ENCODE measurements at places on chromosomes 4 and X.

- DNase-seq, result no peak
Measured at GRCh38 chr4:78058591-78059523, 1.7 kb downstream of the FRAS1 start.

- no peak for DNase-seq
Measured at GRCh38 chr4:4269856-4270255, 20.1 kb downstream of the LYAR start.

DNA sequence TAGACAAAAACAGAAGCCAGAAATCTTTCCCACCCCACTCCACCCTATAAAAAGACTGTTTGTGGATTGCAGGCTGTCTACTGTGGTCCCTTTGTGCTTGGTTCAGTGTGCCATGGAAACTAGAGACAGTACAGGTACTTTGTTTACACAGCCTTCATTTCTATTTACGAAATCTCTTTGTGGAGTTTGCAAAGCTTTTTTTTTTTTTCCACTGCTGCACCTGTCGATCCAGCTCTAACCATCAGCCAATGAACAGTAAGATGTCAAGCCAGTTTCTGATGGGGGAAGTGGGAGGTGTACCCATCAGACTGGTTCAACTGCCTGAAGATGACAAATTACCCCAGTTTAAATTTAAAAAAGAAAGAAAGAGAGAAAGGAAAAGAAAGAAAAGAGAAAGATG is 20.2 kb upstream of the LRBA start:
- no peak for DNase-seq

GRCh38 chr4:166724369-166724768 is 509.9 kb downstream of the SPOCK3 start:
- no peak for DNase-seq

GRCh38 chr4:10063544-10064300 is 42.4 kb upstream of the SLC2A9 start:
- no peak for DNase-seq

DNA sequence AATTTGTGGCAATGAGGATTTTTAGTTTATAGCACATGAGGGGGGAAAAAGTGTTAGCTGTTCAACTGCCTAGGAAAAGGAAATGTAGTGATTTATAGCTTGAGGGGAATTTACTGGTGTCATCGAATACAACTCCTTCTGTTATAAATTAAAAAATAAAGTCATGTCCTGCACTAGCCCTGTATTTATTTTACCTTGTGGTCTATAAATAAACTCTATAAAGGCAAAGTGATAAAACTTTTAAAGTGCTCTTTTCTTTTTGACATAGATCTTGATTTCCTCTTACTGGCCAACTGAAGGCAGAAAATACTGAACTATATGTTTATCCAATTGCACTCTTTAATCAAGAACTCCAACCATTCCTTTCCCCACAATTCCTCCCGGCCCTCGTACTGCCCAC is 672.1 kb upstream of the SLIT2 start:
- no peak for DNase-seq

- DNase-seq, result no peak
Measured at GRCh38 chr4:5204781-5205180, 153.5 kb downstream of the STK32B start.

DNA sequence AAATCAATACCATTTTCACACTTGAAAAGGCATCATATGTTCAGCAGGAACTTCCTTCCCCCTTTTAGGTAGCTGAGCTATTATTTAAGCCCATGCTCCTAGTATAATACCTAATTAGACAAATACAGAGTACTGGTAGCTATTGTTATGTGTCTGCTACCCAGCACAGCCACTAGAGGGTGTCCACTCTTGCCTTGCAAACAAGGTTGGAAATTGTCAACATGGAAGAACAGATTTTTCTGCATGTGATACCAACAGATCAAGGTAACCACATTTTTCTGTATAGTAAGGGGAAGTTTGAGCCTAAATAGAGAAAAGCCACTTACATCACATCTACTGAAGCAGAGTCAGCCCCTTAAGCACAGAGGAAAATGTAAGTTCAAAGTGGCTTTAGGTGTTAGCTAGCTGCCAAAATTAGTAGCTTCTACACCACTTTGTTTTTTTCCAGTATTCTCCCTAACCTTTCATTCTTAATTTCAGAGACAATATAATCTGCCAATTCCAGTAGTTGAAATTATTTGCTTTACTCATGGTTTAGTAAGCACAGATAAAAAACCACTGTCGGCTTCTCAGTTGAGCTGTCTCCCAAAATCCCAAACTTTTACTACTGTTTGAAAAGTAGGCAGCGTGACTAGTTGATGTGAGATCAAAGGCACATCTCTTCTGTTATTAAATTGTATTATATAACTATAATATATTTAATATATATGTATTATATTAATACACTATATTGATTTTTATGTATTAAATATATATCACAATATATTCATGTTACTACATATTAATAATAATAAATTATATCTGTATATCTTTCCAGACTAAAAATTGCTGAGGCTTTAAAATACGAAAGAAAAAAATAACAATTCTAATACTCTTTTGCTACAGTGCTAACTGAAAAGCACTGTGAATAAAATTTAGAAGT is 38.2 kb downstream of the EDNRA start:
- no peak for DNase-seq

DNA sequence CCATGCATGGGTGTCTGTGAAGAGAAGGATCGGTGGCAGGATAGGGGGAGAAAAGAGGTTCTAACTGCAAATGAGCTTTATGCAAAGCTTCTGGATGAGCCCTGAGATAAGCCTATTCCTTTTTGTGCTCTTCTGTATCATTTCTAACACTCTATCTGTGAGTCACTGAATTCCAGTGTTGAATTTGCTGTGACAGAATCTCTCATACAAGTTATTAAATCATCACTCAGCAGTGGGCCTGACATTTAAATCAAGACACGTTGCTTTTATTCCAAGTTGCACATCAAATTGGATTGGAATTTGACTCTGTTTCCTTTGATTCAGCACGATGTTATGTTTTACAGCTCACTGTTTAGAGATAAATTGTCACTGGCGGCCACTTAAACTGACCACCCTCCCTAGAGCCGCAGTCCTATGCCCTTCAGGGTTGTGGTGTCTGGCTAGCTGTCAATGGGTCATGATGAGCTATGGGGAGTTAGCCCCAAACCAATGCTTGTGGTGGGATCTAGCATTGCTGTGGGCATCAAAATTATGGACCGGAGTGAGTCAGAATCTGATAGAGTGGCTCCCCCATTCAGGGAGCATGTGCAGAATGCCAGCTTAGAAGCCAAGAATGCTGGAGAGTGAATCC is 42.7 kb downstream of the LHFPL1 start:
- DNase-seq, result no peak

DNA sequence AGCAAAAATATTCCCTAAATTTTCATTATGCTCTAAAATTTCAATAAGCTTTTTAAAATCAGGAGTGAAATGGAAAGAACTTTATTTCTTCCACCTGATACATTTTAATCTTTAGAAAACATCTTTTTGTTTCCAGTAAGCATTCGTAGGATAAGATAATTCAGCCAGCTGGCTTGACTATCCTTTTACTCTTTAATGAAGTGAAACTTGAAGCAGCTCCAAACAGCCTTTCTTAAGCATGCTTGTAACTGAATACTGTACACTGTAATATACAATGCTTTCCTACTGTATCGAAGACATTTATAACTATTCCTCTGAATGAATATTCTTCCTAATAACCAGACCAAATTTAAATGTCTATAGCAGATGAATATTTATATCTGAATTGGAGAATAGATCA is 98.8 kb downstream of the KLHL4 start:
- no peak for DNase-seq

GRCh38 chr4:155780775-155781174 is 22.0 kb downstream of the GUCY1B1 start:
- DNase-seq, result no peak

GRCh38 chr4:128946916-128947315 is 137.4 kb downstream of the JADE1 start:
- DNase-seq, result no peak

- DNase-seq, result no peak
Measured at GRCh38 chrX:138709886-138710791, 1.4 kb downstream of the FGF13 start.

- DNase-seq, result no peak
Measured at GRCh38 chr4:129490516-129490915, 394.6 kb downstream of the C4orf33 start.

DNA sequence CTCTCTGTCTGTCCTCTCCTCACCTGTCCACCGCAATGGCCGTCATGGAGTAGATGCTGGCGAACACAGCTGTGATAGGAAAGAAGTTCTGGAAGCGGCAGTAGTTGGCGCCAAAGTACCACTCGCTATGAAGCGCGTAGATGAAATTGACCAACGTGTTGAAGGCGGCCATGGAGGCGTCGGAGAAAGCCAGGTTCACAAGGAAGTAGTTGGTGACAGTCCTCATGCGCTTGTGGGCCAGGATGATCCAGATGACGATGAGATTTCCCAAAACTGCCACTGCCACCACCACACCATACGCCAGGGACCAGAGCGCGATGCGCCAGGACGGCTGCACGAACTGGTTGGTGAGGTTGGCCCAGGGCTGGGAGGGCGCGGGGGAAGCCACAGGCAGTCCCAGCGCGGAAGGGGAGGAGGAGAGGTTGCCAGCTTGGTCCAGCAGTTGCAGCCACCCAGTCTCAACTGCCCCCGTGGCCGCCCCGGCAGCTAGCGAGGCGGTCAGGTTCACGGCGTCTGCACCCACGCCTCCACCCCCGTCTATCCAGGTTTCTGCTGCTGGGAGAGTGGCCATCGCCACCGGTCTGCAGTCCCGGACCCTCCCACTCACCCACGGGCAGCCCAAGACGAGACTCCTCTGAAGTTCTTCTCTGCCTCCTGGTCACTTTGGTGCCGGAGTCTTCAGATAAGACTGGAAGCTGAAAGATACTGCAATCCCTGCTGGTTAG is 518 bp downstream of the TACR3 start:
- DNase-seq, result no peak

GRCh38 chrX:18861511-18861910 is 122.4 kb downstream of the PHKA2 start:
- DNase-seq, result no peak

DNA sequence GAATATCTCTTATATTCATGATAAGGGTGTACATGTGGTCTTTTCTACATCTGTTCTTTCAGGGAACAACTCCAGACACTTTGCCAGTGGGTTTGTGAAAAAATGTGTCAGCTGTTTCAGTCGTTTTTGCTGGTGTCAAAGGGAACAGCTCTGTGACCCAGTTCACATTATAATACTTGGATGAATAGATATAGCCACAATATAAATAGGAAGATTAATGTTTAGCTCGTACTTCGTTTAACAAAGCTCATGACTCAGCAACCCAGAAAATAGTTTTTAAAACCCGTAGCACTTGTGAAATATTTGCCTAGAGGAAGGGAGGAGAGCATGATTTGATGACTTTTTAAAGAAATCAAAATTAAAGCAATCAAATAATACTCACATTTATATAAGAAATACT is 7.9 kb downstream of the LIAS start:
- no peak for DNase-seq

DNA sequence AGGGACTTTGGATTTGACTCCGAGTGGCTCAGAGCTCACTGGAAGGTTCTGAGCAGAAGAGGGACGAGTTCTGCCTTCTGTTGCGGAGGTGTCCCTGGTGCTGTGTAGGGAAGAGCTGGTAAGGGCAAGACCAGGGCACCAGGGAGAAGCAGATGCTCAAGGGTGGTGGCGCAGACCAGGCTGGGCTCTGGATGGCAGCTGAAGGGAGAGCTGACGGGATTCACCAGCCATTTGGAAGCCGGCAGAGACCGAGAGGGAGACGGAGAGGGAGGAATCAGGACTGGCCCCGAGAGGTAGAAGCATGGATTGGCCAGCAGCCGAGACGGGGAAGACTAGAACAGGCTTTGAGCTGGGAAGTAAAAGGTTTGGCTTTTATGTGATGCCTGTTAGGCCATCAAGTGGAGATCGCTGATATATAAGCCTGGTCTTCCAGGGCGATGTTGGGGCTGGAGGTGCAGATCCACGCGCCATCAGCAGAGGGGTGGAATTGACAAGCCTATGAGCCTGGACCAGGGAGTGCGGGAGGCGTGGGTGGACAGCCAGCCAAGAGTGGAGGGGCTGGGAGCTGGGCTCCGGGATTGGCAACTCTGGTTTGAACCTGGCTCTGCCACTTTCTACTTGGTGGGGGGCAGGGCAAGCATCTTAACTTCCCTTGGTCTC is 43.4 kb downstream of the ADRA2C start:
- DNase-seq, result no peak

DNA sequence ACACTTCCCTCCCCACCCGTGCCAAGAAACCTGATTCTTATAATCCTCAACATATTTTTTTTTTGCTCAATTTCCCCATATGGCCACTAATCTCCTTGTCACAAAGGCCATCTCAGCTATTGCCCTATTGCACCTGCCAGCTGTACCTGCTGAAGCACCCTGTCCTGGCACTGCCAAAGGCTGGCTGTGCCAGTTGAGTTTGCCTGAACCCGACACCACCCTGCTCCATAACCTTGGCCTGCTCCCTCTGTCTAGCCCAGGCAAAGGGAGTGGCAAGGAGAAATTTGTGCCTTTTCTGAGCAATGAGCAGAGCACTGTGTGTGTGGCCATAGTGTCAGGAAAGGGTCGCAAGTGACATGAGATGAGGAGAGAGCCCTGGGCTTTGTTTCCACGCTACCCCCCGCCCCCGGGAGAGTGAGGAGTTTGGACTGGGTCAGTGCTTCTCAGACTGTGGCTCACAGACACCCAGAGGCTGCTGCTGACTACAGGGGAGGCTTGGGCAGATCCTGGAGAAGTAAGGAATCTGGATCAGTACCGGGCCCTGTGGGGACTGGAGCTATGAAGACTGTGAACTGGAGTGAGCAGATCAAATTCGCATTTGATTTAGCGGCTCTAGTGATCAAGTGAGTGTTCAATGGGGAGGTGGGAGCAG is 42.2 kb upstream of the HMGB3 start:
- no peak for DNase-seq

DNA sequence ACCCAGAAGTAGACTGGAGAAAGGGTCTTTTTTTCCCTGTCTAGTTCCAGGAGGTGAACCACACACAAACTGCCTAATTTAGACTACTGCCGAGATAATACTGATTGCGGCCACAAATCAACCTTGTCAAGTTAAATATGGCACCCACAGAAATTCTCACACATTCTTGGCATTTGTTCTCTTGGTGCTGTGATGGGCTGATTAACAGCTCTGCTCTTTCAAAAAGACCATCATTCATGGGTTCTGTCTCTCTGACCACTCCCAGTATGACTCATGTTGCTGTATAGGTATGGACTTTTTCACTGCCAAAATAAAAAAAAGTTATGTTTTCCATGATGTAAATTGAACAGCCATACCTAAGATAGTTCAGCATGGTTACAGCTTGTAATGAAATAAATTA is 1003.5 kb upstream of the LCORL start:
- DNase-seq, result no peak

DNA sequence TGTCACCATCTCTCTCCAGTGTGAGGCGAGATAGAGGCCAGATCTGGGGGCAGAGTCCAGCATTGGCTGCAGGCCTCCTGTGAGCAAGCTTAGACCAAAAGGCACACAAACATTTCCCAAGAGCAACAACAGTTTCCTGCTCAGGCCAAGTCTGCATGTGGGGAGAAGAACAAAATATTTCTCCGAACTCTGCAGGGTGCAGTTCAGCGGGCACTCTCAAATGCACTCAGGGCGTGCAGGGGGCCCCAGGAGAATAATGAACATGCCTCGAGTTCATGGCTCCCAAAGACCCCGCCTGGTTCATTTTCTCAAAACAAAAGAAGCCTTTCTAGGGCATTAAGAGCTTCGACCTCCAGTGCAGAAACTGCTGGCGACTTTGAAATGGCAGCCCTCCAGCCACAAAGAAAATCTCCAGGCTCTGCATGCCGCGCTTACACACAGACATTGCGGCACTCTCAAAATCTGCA is 57.8 kb upstream of the HELT start:
- no peak for DNase-seq
